ENCODE measurements at places on chromosomes 7 and 10.

DNA sequence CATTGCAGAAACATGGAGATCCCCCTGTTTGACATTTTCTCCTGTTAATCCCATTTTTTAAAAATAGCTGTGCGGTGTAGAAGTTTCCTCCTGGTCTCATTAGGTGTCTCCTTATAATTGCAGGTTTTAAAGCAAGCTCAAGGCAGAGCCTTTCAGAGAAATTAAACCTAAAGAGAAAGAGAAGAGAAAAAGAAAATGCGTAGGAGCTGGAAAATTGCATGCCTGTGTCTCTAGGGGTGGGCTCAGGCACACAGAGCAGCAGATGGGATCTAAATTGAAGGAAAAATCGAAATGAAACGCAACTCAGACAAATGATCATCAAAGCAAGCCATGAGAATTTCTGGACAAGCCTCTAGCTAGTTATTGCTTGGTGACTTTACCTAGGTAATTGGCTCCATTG is 40.1 kb downstream of the GPR26 start:
- DNase-seq: no peak

GRCh38 chr10:70528314-70528713 is 49.7 kb downstream of the PALD1 start:
- no peak for DNase-seq

DNA sequence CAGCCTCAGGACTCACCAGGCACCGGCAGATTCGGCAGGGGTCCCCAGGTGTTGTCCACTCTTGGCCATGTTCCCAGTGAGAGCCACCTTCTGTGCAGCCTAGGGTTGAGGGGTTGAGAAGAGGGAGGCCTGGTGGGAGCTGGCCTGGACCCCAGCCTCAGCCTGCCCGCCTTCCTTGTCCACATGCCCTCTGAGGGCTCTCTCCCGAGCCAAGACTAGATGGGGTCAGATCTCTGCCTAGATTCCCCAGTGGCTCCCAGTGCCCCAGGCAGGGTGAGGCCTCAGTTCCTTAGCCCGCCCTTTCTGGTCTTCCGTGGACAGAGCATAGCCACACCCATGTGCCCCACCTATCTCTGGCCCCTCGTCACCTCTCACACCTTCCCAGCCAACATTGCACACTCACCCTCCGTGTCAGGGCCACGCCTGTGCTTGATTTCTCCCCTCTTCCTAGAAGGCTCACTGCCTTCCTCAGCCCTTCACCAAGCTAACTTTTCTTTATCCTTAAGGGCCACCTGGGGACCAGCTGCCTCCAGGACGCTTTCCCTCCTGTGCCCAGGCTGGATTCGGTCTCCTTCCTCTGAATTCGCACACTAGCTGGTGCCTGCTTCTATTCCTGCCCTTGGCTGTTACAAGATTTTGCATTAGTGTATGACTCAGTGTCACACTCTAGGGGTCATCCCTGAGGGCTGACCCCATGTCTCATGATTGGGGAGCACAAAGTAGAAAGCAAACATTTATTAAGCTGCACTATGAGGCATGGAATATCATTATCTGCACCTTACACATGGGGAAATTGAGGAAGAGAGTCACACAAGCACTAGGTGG is 7.5 kb downstream of the KCP start:
- no peak for DNase-seq

GRCh38 chr7:144086730-144087129 is 652 bp downstream of the OR2A12 start:
- no peak for DNase-seq

DNA sequence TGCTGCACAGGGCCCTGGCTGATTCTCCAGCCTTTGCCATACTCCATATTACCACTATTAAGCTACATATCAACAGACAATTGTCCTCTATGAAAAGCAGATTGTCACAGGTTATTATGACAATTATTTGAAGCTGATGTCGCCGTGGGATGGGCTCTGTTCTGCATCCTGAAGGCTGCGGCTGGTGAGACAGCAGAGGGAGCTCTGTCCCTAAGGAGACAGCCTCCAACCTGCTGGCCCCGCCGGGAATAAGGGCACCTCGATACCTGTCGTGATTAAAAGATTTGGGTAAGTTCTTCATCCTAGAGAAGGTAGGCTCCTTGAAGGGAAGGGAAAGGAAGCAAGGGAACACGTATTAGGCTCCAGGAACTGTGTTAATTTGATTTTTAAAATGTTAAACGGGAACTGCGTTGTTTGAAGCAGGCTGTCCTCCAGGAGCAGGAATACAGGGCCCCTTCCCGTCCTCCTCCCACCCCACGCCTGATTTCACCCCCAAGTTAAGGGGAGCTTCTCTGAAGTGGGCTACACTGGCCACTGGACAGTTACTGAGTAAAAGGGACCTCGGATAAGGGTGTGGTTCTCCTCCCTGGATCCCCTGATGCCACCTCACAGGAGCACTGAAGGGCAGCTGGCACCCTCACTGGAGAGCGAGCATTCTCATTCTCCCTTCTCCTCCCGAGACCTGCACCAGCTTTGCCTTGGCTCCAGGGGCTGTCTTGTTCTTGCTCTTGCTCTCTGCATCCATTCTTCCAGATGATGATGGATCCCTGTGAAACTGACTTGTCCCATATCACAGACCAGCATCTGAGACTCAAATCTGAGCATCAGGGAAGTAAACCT is 11.8 kb upstream of the TIAL1 start:
- no peak for DNase-seq

GRCh38 chr7:130146693-130147405 is 58.4 kb downstream of the TMEM209 start:
- DNase-seq: no peak

DNA sequence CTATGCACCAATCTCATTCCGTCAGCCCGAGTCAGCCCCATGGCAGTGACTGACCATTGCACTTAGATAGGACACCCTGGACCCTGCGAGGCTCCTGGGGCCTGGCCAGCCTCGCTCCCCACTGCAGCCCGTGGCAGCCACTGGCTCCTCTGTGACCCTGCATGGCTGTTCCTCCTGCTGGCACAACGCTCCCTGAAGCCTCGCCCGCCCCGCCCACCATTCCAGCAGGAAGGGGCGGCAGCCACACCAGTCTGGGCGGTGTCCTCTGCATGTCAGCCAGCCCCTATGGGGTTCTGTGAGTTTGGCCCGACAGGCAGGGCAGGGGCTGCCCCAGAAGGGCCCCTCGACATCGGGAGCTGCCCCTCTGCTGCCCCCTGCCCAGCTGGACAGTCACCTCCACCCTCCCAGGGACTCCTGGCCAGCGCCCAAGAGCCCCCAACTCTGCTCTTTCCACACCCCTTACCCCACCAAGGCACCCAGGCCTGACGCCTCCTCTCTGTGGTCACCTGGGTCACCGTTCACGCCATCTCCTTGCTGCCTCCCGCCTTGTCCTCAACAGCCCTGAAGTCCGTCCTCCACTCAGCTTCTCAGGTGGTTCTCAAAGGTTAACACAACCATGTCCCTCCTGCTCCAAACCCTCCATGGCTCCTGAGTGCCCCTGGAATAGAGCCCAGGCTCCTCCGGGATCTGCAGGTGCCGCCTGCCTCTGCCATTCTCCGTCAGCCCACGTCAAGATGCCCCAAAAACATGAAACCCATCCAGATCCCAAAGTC is 103.5 kb downstream of the MICALL2 start:
- no peak for DNase-seq

DNA sequence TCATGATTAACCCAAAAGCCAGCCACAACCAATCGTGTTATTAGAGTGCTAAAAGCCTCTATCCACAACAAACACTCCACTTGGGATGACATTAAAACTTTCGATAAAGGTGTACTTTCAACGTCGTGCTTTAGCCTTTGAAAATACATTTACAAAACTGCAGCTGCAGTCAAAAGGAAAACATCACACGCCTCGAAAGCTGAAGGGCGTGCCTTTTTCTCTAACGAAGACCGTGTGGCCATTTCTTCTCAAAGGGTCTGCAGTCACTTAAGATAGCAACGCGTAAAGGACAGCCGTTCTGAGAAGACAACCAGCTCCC is 1.1 kb downstream of the ARHGAP12 start:
- DNase-seq: peak; percentile 32

DNA sequence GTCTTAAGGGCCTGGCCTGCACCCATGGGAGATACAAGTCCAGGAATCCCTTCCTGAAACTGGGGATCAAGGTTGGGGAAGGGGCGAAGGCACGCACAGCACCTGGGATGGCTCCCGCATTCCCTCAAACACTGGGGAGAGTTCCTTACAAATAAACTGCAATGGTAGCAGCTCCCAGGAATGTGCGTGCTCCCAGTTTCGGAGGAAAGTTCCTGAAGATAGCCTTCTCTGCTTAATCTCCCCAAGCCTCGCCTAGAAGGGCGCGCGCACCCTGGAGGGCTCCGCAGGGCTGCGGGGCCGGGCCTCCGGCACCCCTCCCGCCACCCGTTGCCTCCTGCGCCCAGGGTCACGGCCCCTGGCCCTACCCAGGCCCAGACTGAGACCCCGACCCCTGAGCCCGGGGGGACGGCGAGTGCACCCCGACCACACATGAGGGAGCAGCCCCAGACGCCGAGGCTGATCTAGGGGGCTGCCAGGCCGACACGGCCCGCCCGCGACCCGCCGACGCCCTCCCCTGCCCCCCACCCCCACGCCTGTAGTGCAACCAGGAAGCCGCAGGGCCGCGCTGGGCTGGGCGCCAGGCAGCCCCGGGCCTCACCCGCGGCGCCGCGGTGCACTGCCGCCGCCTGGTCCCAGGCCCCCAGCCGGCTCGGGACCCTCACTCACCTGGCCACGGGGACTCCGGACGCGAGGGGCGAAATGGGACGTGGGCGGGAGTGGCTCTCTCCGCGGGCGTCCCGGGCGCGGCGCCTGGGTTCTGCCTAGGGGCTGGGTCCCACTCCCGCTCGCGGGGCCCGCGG is 460 bp downstream of the ANXA11 start:
- DNase-seq: no peak

DNA sequence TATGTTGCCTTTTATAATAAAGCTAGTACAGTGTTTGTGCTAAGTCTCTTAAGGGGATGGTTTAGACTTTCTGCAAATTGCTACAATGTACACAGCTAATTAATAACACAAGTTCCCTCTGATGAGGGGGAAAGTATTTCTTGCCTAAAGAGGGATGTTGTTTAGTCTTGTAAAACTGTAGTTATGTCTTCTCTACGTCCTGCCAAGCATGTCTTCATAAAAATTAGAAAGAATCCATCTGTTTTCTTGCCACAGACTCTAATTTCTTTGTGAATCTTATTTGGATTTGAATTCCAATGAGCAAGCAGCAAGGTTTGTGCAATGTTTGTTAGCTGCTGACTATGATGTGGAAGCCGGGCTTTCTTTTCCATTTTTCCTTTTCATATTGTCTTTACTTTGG is 28.2 kb downstream of the ADARB2 start:
- no peak for DNase-seq
